ENCODE measurements at places on chromosomes 13 and 19.

GRCh38 chr19:53130506-53130905 lies 2.2 kb downstream of the ZNF415 start:
- H3K36me3 ChIP-seq, result peaks cover 2% of the 10 kb centered on the region
- H3K27ac ChIP-seq, result no peak overlapping the region

GRCh38 chr19:40607311-40608239 lies 6.4 kb downstream of the LTBP4 start:
- peaks cover 77% of the 10 kb centered on the region for H3K27me3 ChIP-seq
- H3K4me1 ChIP-seq, result peaks cover 34% of the 10 kb centered on the region
- no peak overlapping the region for H3K27ac ChIP-seq
- no peak overlapping the region for H3K4me3 ChIP-seq
- no peaks in the 10 kb centered on the region for H3K36me3 ChIP-seq

DNA sequence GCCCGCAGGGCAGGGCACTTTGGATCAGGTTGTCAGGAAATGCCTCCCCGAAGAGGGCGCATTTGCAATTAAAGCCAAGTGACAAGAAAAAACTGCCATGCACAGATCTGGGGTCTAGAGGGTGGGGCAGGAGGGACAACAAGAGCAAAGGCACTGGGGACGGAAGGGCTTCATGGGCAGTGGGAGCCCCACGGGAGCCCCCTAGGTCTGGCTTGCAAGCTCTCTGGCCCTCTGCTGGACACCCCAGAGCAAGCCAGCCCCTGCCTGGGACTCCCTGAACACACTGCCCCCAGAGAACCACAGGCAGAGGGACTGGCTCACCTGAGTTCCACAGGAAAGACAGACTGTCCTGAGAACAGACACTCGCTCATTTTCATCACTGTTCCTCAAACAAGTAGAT lies 30.2 kb upstream of the C19orf12 start:
- H3K4me3 ChIP-seq, result no peak overlapping the region
- no peaks in the 10 kb centered on the region for H3K27me3 ChIP-seq
- no peaks in the 10 kb centered on the region for H3K36me3 ChIP-seq
- H3K4me1 ChIP-seq, result no peaks in the 10 kb centered on the region

DNA sequence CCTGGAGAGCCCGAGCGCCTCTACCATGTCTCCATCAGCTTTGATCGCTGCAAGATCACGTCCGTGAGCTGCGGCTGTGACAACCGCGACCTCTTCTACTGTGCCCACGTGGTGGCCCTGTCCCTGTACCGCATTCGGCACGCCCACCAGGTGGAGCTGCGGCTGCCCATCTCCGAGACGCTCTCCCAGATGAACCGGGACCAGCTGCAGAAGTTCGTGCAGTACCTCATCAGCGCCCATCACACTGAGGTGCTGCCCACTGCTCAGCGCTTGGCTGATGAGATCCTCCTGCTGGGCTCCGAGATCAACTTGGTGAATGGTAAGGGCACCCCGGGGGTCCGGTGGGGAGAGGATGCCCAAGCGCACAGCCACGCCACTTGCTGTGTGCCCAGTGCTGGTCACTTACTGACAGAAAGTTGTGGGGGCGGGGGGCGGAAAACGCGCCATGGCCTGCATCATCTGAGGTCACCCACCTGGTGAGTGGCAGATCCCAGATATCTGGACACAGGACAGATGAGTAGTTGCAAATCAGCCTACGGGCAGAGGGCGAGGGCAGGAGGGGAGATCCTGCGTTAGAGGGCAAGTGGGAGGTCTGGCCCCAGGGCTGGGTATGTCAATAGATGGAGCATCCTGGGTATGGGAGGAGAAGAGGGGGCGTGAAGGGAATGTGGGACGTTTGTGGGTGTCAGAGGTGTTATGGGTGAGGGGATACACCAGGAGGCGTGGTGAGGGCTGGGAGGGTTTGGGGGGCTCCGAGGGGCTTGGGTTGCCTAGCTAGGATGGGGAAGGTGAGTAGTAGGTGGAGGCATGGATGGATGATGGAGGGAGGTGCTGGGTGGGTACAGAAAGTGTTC lies 9.8 kb downstream of the ZSWIM4 start:
- peaks cover 43% of the 10 kb centered on the region for H3K36me3 ChIP-seq
- H3K27ac ChIP-seq, result no peak overlapping the region
- H3K4me3 ChIP-seq, result no peak overlapping the region
- no peaks in the 10 kb centered on the region for H3K4me1 ChIP-seq

DNA sequence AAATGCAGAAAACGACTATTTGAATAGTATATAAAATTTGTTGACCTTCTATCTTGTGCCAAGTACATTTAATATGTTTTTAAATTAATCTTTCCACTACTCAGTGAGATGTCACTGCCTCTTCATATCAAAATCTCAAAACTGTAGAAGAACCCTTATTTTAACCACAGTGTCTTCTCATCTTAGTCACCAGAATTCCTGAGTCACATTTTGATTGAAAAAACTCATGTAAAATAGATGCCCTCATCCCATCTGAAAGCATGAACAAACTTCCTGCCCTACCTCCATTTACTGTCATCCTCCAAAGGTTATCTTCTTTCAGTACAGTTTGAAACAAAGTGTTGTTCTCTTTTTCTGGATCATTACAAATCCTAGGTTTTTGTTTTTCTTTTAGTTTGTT lies 1215.4 kb downstream of the PCDH9 start:
- no peaks in the 10 kb centered on the region for H3K27me3 ChIP-seq
- no peaks in the 10 kb centered on the region for H3K4me1 ChIP-seq
- no peak for DNase-seq
- H3K36me3 ChIP-seq, result no peaks in the 10 kb centered on the region
- H3K27ac ChIP-seq, result no peak overlapping the region

DNA sequence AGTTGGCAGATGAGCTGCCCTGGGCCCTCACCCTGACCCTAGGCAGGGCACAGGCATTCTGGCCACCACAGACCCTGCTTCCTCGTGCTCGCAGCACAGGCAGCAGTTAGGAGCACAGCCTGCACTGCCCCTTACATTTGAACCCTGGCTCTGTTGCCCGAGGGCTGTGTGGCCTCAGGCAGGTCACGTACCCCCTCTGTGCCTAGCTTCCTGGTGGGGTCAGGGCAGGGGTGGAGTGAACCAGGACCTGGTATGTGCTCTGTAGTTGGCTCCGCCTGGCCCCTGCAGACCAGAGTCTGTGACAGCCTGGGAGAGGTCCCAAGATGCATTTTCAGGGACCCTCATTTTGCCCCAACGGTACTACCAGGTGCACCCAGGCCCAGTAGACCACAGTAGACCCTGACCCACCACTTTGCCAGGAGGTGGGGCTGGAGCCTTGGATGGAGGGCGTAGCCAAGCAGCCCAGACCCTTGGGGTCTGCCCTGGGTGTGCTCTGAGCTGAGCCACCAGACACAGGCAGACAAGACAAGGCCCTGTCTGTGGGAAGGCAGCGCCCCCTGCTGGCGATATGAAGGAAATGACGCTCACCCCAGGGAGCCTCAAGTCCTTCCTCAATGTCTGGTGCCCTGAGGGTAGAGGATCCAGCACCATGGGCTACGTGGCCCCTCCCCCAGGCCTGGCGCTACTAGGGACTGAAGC lies 9.1 kb downstream of the LYL1 start:
- peak; percentile 89 for DNase-seq
- H3K36me3 ChIP-seq, result no peaks in the 10 kb centered on the region
- peaks cover 7% of the 10 kb centered on the region for H3K27me3 ChIP-seq
- H3K27ac ChIP-seq, result no peak overlapping the region
- H3K4me3 ChIP-seq, result no peak overlapping the region

GRCh38 chr13:44273991-44274770 lies 99.4 kb upstream of the SERP2 start:
- H3K4me1 ChIP-seq, result peaks cover 2% of the 10 kb centered on the region
- no peak overlapping the region for H3K4me3 ChIP-seq
- H3K27ac ChIP-seq, result no peak overlapping the region

- H3K36me3 ChIP-seq, result peaks cover 2% of the 10 kb centered on the region
- DNase-seq, result no peak
- H3K4me3 ChIP-seq, result no peak overlapping the region
- no peaks in the 10 kb centered on the region for H3K27me3 ChIP-seq
- H3K4me1 ChIP-seq, result peaks cover 4% of the 10 kb centered on the region
- H3K27ac ChIP-seq, result no peak overlapping the region
Measured at GRCh38 chr19:48216933-48217332, 38.8 kb downstream of the CARD8 start.

GRCh38 chr13:21590231-21590630 lies 13.7 kb downstream of the MICU2 start:
- no peaks in the 10 kb centered on the region for H3K4me1 ChIP-seq
- no peaks in the 10 kb centered on the region for H3K27me3 ChIP-seq
- DNase-seq, result no peak
- H3K36me3 ChIP-seq, result no peaks in the 10 kb centered on the region
- no peak overlapping the region for H3K27ac ChIP-seq

GRCh38 chr13:28505543-28506135 lies 10.7 kb upstream of the FLT1 start:
- H3K36me3 ChIP-seq, result no peaks in the 10 kb centered on the region
- no peak for DNase-seq
- H3K4me1 ChIP-seq, result no peaks in the 10 kb centered on the region
- peaks cover 30% of the 10 kb centered on the region for H3K27me3 ChIP-seq
- H3K4me3 ChIP-seq, result no peak overlapping the region
- no peak overlapping the region for H3K27ac ChIP-seq

- H3K27me3 ChIP-seq, result no peaks in the 10 kb centered on the region
- H3K4me3 ChIP-seq, result no peak overlapping the region
- H3K4me1 ChIP-seq, result peaks cover 31% of the 10 kb centered on the region
- H3K27ac ChIP-seq, result no peak overlapping the region
- H3K36me3 ChIP-seq, result peaks cover 18% of the 10 kb centered on the region
Measured at GRCh38 chr13:114115191-114115671, 17.2 kb downstream of the RASA3 start.
